Activated naive CD4-positive, alpha-beta T cell treated with anti-CD3 and anti-CD28 coated beads, Interleukin-2, amount 50 U/mL, for 16 hours (primary cell): ENCODE measurements at places on chromosomes 2 and 18.

DNA sequence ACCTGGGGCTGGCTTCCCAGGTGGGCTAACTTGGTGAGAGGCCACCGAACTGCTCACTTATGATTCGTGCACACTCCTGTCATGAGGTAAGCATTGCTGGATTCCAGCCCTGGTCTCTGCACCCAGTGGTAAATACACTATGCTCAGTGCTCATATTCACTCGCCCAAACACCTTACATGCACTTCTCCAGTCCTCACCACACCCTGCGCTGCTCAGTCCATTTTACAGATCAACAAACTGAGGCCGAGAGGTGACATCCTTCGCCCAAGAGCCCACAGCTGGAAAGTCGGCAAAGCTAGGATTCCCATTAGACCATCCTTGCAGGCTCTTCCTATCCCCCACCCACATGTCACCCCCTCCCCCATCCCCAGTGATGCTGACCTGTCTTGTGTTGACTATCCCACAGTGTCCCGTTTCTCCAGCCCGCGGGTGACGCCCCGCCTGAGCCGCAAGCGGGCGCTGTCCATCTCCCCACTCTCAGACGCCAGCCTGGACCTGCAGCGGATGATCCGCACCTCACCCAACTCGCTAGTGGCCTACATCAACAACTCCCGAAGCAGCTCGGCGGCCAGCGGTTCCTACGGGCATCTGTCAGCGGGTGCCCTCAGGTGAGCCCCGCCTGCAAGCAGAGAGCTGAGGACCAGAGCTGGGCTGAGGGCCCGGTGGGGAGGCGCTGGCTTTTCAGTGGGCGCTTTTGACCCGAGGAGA, 232.8 kb downstream of the GLI2 start:
- DNase-seq, result no peak

- DNase-seq, result no peak
Observed at GRCh38 chr2:236610991-236611821, 41.6 kb downstream of the ACKR3 start.

DNA sequence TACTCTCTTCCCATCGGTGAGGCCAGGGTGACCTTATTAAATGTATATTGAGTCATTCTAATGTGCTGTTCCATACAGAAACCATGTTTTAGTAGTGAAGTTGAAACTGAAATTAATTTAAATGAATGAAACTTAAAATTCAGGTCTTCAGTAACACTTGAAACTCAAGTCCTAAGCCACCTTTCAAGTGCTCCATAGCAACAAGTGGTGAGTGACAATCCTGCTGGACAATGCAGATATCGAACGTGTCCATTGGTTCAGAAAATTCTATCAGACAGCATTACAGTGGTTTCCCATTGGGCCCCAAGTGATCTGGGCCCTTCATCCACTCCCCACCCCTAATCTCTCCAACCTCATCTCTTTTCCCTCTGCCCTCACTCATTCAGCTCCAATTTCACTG, 48.7 kb downstream of the HNMT start:
- DNase-seq, result no peak

- no peak for DNase-seq
Observed at GRCh38 chr2:16165518-16166326, 225.4 kb downstream of the MYCN start.

GRCh38 chr2:171718720-171719119, 31.5 kb downstream of the DYNC1I2 start:
- no peak for DNase-seq

GRCh38 chr2:33366473-33366872, 110.0 kb upstream of the RASGRP3 start:
- DNase-seq, result no peak

GRCh38 chr2:100840519-100840918, 20.6 kb downstream of the NPAS2 start:
- no peak for DNase-seq

- no peak for DNase-seq
Observed at GRCh38 chr18:22346953-22347605, 70.6 kb downstream of the CTAGE1 start.

DNA sequence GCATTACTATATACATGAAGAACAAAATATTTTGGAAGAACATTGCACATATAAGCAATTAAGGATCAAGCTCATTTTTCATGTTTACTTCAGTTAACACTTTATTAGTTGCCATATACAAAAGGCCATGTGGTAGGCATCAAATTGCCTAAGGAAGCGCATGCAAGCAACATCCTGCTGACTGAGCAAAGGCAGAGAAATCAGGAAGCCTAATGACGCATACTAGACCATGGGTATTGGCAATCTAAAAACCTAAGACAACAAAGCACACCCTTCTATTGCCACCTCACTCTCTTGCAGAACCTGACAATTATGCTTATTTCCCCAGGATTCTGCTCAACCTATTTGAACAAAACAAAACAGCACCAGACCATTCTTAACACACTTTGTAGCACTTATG, 171.9 kb downstream of the STK39 start:
- DNase-seq, result no peak

- no peak for DNase-seq
Observed at GRCh38 chr2:217142649-217143266, 282.9 kb upstream of the TNP1 start.

- DNase-seq, result no peak
Observed at GRCh38 chr2:223894968-223895367, 50.2 kb downstream of the WDFY1 start.

- no peak for DNase-seq
Observed at GRCh38 chr2:70381821-70382220, 80.0 kb upstream of the FAM136A start.

DNA sequence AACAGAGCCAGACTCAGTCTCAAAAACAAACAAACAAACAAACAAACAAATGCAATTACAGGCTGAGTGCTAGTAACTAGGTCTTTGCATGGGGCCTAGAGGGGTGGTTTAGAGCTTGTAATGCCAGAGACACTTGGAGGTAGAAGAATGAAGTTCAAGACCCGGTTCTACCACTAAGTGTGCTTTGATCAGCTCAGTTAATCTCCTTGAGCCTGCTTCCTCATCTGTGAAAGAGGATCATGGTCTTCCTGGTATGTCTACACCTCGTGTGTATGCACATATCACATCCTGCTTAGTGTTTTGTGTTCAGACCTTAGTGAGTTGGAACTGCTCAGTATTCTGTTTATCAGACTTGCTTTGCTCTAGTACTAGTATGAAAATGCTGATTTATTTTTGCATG, 4.8 kb upstream of the ATP6V1C2 start:
- DNase-seq, result no peak

DNA sequence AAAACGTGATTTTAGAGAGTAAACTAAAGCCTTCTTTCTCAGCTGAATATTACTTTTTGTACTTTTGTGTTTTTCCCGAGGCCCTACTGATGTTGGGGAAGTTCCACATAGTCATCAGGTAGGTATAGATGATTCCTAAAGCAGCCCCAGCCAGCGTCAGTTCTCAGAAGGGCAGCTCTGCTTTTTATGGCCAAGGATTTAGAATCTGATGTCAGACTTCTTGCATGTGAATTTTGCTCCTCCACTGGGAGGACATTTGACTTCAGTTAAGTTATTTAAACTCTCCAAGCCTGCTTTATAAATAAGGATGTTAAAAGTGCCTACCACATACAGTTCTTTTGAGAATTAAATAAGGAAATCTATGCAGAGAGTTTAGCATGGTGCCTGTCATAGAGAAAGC, 130.8 kb downstream of the NCKAP5 start:
- DNase-seq, result no peak

- DNase-seq, result no peak
Observed at GRCh38 chr2:135276525-135276924, 224.4 kb downstream of the RAB3GAP1 start.

GRCh38 chr2:76427452-76427851, 716.7 kb upstream of the GCFC2 start:
- DNase-seq, result no peak

DNA sequence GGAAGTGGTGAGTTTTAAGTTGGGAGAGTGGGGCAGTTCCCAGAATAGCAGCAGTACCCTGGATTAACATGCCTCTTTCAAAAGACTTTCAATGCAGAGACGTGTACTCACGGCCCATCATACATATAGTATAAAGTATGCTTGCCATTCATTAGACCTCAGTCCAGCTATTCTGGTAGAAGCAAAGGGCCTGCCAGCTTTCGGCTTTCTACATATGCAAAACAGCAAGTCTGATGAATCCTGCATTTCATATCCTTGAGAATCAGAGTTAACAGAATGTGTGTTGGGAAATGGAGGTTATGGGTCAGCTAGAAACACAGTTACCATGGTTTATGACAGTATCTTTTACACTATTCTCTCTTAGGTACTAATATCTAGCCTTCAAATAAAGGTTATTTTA, 27.5 kb downstream of the SATB2 start:
- no peak for DNase-seq

DNA sequence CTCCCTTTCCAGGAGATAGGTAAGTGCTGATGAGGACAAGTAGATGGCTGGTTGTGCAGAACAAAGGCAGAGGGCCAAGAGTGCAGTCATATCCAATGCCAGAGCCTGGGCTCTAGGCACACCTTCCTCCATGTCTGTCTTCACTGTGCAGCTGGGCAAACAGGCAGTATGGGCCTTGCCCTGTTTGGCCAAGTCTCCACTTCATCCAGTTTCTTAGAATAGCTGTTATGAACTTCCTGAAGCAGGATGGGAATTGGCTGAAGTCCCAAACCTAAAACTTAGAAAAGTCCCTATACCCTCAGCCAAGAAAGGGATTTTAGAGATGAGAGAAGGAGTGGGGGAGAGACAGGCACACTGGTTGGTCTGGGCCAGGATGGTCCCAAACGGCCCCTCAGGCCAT, 37.5 kb upstream of the CYP26B1 start:
- no peak for DNase-seq

DNA sequence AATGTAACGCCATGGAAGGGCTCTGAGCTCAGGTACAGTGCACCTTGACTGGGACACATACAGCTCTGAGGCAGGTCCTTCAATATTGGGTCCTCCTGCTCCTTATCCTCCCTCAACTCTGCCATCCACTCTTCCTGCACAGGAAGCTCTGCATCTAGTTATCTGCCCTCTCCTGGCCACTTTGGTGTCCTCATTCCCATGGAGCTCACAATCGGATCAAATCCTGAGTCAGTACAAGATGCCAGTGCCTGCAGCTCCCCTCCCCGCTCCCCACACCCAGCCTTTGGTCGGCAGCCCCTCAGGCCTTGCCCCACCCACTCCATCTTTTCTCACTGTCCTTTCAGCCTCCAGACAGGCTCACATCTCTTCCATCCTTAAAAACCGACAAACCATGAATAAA, 58.0 kb downstream of the LRRFIP1 start:
- DNase-seq, result no peak

DNA sequence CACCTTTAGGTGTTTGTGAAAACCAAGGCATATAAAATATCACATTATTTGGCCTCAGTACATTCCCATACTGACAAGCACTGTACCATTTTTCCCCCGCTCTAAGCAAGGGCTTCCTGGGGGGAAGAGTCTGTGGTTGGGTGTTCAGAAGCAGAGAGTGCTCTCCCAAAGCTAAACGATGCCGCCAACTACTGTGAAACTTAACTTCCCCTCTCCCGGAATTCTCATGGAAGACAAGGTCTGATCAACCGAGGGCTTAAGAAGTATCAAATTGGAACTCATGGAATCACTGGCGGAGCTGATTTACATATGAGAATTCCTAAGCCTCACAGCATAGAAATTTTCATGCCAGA, 433 bp upstream of the MFF start:
- no peak for DNase-seq

- DNase-seq, result peak; percentile 13
Observed at GRCh38 chr2:182866461-182867406, at the start of gene FRZB. Gene FRZB, minus strand, starts transcription at chr2:182866637. Its CDS starts 85 bp downstream, at chr2:182866552.

GRCh38 chr2:215461836-215462532, 26.1 kb upstream of the FN1 start:
- DNase-seq, result no peak

- DNase-seq, result no peak
Observed at GRCh38 chr18:32310101-32310500, 120.3 kb downstream of the MEP1B start.

- no peak for DNase-seq
Observed at GRCh38 chr18:52439457-52439856, 99.5 kb downstream of the DCC start.

DNA sequence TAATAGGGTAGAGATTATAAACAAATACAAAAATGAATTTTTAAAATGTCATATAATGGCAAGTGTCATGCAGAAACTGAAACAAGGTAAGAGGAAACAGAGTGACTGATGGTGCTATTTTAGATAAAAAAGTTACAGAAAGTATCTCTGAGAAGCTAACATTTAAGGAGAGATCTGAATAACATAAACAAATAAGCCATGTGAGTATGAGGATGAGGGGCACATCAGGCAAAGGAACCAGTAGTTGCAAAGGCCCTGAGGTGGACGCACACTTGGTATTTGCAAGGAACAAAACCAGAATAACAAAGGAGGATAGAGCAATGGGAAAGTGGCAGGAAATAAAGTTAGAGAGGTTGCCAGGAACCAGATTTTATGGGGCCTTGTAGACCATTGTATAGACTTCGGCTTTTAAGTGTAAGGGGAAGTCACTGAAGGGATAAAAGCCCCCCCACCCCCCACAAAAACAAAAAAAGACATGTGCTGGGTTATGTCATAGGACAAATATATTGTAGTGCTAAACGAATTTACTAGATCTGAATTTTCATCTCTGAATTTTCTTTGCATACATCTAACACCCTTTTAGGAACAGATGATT, 159.2 kb downstream of the DTNB start:
- DNase-seq, result no peak

DNA sequence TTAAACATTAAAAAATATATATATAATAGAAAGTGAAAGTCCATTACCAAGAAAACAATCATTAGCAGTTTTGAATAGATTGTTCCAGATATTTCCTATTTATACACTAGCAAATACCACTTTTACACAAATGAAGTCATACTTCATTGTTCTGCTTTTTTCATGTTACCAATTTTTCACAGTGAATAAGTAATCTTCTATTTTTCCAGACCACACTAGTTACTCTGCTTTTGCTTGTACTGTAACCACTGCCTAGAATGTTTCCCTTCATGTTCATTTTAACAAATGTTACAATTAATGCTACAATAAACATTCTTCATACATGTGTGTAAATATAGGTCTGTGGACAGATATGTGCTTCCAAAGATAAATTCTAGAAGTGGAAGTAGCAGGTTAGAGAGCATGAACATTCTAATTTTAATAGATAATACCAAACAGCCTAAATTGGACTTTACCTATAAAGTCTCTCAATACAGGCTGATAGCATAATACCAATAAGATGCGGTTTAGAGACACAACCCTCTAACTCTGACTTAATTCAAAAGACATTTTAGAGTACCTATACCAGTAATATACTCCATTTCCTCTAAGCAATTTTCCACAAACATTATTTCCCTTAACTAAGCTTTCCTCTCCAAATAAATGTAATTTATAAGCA, 17.0 kb downstream of the ITSN2 start:
- no peak for DNase-seq

GRCh38 chr18:48715711-48716361, 177.0 kb downstream of the CTIF start:
- DNase-seq, result no peak

GRCh38 chr2:37224063-37224462, 7.3 kb downstream of the CEBPZ start:
- DNase-seq, result no peak

DNA sequence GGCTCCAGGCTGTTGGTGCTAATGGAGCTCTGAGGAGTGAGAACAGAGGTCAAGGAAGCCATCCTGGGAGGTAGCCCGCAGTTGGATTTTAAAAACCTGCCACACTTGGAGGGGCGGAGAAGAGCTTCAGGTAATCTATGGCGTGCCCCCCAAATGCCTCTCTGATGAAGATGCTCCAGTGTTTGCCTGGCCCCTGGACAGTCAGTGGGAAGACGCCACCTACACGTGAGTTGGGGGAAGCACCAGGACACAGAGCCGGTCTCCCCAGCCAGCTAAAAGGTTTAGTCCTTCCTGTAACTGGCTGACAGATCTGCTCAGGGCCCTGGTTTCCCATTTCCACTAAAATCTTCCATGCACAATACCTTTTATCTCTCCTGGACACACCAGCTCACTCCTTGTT, 225.0 kb downstream of the TTC32 start:
- no peak for DNase-seq
